ENCODE measurements at places on chromosomes 6 and 20.

- DNase-seq = no peak
Measured at GRCh38 chr6:148952147-148953035, 205.6 kb downstream of the UST start.

DNA sequence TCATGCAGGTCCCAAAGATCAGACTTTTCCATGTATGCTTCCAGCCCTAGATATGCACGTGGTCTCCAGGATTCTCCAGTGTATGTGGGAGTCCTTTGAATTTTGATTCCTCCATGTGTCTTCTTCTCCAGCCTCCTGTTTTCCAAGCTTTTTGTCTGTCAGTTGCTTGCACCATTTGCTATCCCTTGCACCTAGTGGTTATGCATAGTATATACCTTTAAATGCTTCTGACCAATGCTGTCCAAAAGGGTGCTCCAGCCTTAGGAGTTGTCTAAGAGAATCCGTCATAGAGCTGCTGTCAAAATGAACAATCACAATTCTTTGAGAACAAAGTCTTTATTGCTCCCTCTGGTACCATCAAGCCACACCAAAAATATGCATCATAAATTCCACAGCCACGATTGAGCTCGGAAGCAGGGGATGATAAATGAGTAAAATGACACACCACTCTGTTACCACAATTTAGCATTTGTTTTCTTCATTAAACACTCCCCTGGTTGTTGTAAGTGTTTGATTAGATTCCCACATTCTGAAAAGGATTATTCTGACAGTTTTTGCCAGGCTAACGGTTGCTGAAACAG, 706.2 kb upstream of the GJE1 start:
- DNase-seq = no peak

- no peak for DNase-seq
Measured at GRCh38 chr20:32152421-32153155, 43.1 kb downstream of the TM9SF4 start.

- DNase-seq = peak; percentile 26
Measured at GRCh38 chr6:69796073-69796641, 653 bp downstream of the LMBRD1 start.

DNA sequence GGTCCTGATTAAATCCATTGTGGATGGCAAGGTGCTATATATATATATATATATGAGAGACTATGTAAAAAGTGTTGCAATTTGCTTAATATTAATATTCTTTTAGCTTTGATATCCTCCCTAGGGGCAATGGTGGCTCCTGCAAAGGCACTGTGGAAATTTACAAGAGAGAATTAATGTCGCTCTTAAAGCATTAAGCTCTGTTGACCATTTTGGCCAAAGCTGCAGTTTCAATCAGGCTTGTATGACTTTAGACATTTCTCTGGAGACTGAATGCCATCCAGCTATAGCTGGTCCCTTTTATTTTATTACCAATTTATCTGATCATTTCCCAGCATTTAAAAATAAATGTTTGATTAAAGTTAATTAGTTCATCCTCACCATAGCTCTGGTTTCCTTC, 155.3 kb downstream of the JARID2 start:
- no peak for DNase-seq

DNA sequence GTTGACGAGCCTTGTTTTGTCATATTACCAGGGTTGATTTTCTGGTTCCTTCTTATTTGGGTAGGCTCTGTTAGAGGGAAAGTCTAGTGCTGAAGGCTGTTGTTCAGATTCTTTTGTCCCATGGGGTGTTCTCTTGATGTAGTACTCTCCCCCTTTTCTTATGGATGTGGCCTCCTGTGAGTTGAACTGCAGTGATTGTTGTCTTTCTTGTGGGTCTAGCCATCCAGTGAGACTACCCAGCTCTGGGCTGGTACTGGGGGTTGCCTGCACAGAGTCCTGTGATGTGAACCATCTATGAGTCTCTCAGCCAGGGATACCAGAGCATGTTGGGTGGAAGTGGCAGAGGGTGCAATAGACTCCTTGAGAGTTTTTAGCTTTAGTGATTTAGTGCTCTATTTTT, 680.6 kb downstream of the RFPL4B start:
- no peak for DNase-seq

DNA sequence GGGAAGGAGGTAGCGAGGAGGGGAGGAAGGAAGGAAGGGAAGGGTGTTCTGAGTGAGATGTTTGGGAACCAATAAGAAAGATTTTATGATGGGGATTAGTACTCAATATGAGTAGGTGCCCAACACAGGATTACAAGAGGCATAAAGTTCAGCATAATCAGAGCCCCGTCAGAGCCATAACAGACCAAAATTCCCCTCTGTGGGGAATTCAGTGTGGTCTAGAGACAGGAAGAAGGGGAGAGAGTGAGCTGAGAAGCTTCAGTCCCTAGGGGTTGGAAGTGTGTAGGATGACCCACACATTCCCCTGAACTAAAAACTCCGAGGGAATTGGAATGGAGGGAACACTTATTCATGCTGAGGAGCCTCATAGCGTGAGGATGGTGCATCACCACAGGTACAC, 160.3 kb upstream of the SASH1 start:
- DNase-seq = no peak

DNA sequence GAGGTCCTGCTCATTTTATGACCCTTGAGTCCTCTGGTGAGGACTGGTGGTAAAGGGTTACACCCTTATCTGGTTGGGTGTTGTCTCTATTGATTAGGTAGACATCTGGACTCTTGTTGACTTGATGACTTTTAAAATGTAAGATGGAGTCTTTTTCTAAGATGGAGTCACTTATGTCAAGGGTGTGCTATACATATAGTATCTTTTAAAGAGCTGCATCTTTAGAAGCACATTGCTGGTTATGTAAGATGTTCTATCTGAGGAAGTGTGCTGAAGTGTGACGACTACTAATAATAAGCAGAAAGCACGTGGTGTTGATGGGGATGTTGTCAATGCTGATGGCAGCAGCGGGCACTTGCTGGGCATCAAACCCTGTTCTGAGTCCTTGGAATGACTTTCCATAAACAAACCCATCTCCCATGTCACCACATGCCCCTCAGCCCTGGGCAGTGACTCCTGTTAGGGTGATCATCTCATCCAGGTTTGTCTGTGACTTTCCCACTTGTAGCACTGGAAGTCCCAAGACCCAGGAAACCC, 229.6 kb downstream of the EYA2 start:
- DNase-seq = no peak

DNA sequence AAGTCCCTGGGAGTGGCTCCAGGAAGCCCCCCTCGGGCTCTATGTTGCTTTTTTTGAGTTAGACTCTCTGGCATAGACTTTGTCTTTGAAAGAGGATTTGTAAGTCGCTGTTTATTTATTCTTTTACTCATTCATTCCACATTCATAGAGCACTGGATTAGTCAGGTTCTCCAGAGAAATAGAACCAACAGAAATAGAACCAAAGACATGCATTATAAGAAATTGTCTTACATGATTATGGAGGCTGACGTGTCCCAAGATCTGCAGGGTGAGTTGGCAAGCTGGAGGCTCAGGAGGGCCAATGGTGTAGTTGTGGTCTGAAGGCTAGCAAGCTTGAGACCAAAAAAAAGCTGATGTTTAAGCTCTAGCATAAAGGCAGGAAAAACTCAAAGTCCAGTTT, 98.3 kb upstream of the CHD6 start:
- DNase-seq = no peak

DNA sequence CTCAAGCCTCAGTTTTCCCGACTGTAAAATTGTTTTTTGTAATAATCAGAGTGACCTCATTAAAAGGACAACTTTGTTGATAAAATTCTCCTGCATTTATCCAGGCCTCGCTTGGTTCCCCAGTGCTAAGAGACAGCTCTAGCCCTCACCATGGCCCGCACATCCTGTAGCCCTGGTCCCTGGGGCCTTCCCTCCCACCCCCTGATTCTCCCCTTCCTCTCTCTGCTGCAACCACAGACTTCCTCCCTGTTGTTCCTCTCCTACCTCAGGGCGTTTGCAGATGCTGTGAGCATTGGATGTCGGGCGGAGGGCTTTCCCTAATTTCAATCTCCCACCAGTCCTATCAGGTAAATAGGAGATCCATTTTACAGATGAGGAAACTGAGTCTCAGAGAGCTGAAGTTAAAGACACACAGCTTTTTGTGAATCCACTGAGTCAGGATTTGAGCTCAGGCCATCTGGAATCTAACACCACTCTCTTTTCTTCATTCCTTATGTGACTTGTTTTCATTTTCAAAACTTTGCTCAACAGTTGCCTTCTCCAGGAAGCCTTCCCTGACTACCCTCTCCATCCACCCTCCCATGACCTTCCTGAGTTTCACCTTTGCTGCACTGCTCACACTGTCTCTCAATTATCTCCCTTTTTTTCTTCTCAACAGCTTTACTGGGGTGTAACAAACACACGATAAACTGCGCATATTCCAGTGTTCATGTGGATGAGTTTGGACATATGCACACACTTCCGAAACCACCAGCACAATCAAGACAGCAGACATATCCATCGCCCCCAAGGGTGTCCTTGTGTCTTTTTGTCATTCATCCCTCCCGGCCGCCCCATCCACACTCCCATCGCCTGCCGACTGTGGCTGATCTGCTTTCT, 107.1 kb downstream of the CEBPB start:
- DNase-seq = no peak

DNA sequence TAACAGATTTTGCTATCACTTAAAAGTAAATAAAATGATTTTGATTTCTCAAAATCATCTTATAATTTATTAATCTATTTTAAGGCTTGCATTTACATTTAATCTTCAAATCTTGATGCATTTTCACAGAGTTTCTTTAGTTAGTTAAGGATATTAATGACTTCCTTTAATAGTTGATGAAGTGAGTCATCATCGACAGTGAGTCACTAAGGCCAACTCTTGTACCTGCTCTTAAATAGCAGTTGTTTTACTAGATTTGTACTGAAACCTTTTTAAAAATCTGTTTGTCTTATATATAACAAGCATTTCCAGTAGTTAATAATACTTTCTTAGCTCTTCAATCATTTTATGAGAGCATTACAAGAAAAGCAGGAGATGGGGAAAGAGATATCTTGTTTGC, 191.7 kb downstream of the ESR1 start:
- peak; percentile 33 for DNase-seq

DNA sequence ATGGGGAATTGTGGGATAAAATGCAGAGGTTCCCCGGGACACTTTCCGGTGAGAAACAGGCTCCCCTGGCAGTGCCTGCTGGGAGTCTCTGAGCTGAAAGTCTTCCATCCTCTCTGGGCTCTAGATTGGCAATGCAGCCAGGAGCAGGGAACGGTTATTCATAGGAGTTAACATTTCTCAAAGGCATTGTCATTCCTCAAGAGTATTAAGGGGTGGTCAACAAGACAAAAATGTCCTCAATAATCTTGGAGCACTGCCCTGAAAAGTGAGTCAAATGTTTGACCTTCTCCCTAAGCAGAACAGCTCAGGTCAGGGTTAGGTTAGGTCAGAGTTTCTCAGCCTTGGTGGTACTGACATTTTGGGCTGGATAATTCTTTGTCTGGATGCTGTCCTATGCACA, 13.2 kb downstream of the BPIFB1 start:
- no peak for DNase-seq

GRCh38 chr6:154792761-154793160, 59.5 kb downstream of the SCAF8 start:
- no peak for DNase-seq

DNA sequence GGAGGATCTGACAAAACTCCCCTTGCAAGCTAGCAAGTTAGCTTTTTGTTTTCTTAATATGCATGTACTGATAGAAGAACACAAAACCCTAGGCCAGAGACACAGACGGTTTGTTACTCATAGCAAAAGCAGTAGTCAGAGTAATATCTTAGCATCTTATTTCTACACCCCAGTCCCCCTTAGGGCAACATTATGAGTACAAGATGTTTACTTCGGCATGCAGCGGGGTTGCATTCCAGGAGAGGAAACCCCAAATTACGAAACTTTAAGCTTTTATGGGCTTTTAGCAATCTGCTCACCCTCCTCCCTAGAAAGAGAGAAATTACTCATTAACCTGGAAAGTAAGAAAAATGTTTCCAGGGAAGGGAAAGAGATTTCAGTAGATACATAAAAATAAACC, 1286.9 kb downstream of the EPHA7 start:
- DNase-seq = no peak

GRCh38 chr6:154930451-154930851, 64.7 kb upstream of the TIAM2 start:
- no peak for DNase-seq

DNA sequence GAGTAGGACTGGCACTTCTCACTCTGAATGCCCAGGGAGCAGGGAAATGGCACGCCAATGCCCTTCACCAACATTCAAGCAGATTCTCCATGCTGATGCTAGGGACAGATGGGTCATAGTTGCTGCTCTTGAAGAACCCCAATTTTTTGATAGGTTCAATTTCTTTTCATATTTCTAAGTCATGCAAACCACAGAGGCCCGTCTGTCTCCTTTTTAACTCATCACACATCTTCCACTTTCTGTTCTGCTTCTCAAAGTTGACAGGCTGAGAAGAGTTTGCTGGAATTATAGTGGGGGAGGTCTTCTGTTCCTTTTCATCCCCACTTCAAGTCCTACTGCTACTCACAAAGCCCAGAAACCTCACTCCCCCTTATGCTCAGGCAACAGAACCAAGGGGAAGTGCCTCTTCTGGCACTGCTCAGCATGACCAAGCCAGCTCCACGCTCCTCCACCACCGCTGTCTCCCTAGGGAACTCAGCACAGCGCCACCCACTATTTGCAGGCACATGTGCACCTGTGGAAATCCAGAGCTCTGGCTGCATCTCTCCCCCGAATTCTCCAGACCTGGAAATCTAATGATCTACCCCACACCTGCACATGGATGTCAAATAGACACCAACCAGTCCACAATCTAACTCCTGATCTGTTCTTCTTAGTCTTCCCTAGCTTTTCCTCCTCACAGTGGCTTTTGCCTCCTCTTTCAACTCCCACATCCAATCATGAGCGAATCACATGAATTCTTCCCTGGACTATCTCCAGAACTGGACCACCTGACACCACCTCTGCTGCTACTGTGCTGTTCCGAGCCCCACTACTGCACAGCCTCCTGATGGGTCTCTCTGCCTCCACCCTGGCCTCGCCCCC, 10.7 kb downstream of the ZBTB24 start:
- DNase-seq = no peak

- DNase-seq = peak; percentile 34
Measured at GRCh38 chr6:67047996-67048395, 1341.0 kb upstream of the EYS start.

GRCh38 chr20:33835615-33836172, 24.5 kb downstream of the CHMP4B start:
- no peak for DNase-seq

DNA sequence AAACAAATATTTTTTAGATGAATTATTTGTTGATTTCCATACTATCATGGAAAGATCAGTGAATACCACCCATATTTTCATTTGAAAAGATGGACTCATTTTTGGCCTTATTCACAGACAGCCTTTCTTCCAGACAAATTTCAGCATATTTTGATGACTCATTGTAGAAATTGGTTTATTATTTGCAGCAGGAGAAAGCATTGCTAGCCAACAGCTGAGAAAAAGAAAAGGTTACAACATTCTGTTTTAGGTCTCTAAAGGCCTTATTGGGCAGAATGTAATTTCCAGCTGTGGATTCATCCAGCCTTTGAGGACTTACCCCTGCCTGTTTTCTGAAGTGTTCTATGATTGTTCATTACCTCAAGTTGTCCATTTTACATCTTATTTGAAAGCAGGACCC, 201.9 kb downstream of the PLCB4 start:
- DNase-seq = peak; percentile 41

Measured in foreskin fibroblast (primary cell).